ENCODE measurements at places on chromosomes 11 and 22.

GRCh38 chr22:48362721-48363404 lies 1464.8 kb downstream of the BRD1 start:
- DNase-seq: no peak

- DNase-seq: no peak
These were observed 12.0 kb downstream of the RELA start for GRCh38 chr11:65650547-65651338.

DNA sequence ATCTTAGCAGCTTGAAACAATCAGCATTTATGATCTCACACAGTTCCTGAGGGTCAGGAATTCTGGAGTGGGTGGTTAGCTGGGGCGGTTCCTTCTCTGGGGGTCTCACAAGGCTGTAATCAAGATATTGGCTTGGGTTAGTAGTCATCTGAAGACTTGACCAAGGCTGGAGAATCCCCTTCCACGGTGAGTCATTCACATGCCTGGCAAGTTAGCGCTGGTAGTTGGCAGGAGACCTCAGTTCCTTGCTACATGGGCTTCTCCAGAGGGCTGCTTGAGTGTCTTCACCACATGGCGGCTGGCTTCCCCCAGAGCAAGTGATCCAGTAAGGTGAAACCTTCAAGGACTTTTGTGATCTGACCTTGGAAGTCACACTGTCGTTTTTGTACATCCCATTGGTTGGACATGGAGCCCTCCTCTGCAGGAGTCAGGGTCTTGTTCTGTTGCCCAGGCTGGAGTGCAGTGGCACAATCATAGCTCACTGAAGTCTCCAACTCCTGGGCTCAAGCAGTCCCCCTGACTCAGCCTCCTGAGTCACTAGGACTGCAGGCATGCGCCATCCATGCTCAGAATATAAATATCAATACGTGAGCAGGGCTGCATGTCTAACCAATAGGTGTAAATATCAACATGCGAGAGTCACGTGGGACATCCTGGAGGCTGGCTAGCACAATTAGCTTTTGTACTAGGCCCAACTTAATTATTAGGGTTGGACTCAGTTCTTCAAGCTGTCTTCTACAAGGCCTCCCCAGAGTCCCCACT lies 7.2 kb upstream of the NIPSNAP1 start:
- no peak for DNase-seq

- DNase-seq: no peak
These were observed 46.1 kb downstream of the RASSF10 start for GRCh38 chr11:13055200-13055599.

- no peak for DNase-seq
These were observed 8.2 kb downstream of the CDC42EP1 start for GRCh38 chr22:37568448-37569008.

- no peak for DNase-seq
These were observed 61.2 kb upstream of the SUSD2 start for GRCh38 chr22:24120044-24120443.
